Nephron progenitor cell (in vitro differentiated cells): ENCODE measurements at places on chromosomes 7 and 10.

DNA sequence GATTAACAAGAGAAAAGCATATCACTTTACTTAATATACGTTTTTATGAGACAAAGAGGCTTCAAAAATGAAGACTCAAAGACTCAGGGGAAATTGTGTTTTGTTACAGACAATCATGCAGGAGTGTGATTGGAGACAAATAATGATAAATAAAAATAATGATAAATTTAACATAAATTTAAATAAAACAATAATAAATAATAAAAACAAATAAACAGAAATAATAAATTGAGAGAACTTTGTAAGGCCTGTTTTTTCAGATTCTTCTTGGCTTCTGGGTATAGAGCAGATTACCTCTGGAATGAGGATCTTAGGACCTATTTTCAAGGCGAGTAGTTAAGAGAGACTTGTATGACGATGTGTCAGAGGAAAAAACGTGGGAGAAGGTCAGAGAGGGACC is 271.4 kb upstream of the POT1 start:
- DNase-seq: no peak

GRCh38 chr7:122802301-122802751 is 83.9 kb downstream of the CADPS2 start:
- no peak for DNase-seq

DNA sequence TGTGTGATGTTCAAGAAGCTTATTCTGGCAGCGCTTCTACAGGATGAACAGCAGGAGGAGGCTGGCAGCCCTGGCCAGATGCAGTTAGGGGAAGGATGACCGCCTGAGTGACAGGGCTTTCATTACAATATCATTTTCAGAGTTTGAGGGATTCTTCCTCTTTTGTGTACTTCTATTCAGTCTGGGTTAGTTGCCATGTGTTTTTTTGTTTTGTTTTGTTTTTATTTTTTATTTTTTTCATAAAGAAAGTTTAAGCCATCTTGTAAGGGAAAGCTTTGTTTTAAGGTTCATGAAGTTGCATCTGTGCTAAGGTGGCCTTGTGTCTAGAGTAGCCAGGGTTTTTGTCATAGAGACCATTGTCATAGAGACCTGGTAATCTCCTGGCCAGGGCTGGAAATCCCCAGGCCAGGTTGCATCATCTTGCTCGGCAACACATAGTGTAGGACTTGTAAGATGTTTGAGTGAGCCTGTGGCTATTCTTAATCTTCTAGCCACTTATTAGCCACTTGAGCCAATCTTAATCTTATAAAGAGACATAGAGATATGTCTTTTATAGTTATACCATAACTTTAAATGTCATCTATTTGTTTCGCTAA is 230.5 kb upstream of the TMEM229A start:
- no peak for DNase-seq

- no peak for DNase-seq
Measured at GRCh38 chr10:107264742-107265141, 100.2 kb upstream of the SORCS1 start.

GRCh38 chr10:11073410-11073809 is 55.7 kb downstream of the CELF2 start:
- no peak for DNase-seq

DNA sequence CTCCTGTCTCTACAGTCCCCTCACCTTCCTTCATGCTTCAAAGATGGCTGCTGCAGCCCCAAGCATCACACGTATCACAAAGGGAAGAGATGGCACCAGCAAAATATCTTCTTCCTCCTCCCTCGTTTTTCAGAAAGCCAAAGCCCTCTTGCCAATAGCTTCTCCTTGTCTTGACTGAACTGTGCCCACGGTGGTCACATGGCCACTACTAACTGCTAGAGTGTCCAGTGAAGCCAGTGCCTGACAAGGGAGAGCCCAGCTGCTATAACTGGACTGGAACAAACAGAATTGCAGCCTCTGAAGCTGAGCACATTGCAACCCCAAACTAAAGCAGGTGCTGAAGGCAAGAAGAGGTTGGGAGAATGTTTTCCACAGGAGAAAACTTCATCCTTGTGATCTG is 120.8 kb upstream of the RET start:
- no peak for DNase-seq

GRCh38 chr10:29446327-29446726 is 157.5 kb downstream of the LYZL1 start:
- no peak for DNase-seq

- no peak for DNase-seq
Measured at GRCh38 chr10:125878957-125879835, 1.9 kb downstream of the DHX32 start.

- no peak for DNase-seq
Measured at GRCh38 chr10:118842843-118843624, 88.3 kb upstream of the CACUL1 start.

DNA sequence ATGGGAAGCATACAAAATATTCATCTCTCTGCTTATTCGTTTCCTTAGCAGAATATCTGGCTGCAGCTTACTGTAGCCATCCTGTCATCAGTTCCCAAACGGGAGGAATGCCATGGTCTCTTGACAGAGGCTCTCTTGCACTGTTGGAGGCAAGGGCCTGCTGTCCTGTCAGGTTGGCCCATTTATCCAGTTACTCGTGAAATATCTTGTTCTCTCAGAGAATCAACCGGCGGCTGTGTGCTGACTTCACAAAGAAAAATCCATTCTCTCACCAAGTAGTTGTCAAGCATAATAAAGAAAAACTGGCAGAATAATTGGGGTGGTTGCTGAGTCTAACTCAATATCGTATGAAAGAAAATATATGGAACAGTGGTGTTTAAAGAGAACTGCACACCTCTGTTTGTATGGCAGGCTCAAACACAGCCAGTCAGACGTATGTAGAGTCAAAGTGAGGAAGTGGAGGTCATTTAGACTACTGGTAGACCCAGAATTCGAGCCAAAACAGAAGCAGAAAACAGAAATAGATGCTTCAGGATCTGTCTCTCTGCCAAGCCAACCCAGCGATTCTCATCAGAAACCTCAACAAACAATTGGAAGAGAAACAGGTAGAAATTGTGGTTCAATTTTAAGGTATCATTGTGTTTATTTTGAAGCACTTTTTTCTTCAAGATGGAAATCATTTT is 349.2 kb upstream of the PRKCQ start:
- no peak for DNase-seq

DNA sequence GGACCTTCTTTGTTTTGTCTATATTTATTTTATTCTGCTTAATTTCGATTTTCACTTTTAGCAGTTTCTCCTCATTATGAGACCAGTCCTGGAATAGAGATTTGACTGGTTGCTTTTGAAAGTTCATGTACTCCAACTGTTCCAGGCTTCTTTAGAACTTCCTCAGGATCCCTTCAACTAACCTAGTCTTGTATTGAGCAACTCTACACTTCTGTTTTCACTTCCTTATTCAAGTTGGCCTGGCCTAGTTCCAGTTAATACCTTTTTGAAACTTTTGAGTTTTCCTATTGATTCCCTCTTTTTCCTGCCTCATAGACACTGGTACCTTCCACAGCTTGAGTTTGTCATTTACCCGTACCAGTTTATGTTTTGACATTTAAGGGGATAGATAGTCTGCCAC is 421.7 kb downstream of the ATRNL1 start:
- no peak for DNase-seq

- DNase-seq: no peak
Measured at GRCh38 chr10:29189256-29189655, 99.6 kb upstream of the LYZL1 start.

GRCh38 chr10:47447705-47448104 is 36.2 kb downstream of the ANXA8 start:
- no peak for DNase-seq

DNA sequence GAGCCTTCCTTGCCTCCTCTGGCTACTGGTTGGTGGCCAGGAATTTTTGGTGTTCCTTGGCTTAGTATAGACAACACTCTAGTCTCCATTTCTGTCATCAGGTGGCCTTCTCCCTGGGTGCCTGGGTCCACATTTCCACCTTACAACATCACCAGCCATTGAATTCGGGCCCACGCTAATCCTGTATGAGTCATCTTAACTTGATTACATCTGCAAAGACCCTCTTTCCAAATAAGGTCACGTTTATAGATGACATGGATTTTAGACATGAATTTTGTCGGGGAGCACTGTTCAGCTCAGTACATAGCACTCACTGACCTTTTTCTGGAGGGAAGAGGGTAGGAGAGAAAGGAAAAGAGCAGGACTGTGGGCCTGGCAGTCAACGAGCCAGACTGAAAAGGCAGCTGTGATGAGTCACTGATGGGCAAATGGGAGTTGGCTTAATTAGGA is 39.4 kb downstream of the MMRN2 start:
- DNase-seq: no peak

DNA sequence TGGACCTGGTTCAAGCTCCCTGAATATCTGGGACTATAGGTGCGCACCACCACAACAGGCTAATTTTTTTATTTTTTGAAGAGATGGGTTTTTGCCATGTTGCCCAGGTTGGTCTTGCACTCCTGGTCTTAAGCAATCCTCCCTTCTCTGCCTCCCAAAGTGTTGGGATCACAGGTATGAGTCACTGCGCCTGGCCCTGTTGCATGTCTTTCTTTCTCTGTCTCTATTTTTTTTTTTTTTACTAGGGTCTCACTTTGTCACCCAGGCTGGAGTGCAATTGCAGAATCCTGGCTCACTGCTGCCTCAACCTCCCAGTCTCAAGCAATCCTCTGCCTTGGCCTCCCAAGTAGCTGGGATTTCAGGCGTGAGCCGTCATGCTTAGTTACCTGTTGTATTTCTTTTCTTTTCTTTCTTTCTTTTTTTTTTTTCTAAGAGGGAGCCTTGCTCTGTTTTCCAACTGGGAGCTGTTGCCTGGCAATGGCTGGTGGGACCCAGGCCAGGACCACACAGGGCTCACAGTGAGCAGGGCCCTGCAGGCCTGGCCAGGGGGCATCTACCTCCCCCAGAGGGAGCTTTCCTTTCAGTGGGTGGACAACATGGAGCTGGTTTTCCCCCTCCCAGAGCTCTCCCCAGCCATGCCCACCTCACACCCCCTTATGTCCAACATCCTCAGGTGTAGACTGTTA is 6.0 kb downstream of the MYL7 start:
- no peak for DNase-seq

DNA sequence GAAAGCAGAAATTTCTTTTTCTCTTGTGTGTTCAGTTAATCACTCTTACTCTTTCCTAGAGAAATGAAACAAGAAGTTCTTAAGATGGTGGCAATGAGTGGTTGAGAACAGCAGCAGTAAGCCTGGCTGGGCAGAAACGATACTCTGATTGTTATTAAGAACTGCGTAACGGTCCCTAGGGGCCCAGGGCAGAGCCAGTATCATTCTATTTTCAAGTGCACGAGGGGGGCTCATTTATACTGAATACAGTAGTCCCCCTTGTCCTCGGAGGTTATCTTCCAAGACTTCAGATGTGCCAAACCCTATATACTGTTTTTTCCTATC is 64.9 kb downstream of the EEPD1 start:
- no peak for DNase-seq
